Right hindlimb (tissue), 1 donor: ENCODE measurements at places on chromosomes 5 and 9.

GRCh38 chr5:151030056-151030336 lies 9.6 kb downstream of the GPX3 start:
- no peak for DNase-seq

DNA sequence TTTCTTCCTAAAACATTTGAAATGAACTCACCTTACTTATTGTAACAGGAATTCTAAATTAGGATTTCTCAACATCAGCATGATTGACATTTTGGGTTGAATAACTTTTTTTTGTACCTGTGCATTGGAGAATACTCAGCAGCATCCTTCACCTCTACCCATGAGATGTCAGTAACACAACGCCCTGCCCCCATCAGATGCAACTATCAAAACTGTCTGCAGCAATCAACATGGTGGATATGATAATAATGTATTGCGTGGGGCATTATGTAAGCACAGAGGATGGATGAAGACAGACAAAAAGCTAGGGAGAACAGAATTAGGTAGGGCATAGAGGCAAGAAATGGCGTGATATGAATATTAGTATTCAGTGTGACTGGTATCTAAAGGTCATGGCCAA lies 94.1 kb downstream of the PLK2 start:
- DNase-seq = no peak

GRCh38 chr5:44331471-44332050 lies 57.7 kb downstream of the FGF10 start:
- DNase-seq = no peak

- no peak for DNase-seq
Measured at GRCh38 chr5:68683632-68684036, 410.2 kb upstream of the SLC30A5 start.

GRCh38 chr5:147727200-147727599 lies 55.3 kb downstream of the JAKMIP2 start:
- no peak for DNase-seq

DNA sequence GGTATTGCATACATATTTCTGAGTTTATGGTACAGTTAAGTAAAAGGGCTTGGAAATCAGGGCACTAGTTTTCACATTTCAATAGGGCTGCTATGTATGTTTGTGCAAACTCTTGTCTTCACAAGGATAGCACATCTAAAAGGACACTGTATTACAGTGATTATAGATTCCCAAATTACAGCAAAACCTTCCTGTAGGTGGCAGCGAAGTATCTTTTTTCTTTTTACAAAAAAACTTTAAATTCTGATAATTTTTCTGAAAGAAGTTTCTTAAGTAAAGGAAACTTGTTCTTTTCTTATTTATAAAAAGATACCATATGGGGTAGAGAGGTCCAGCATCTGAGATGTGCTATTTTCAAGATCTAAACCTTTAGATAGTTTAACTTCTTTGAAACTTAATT lies 337.8 kb downstream of the PTPRD start:
- DNase-seq = no peak

GRCh38 chr9:107142430-107142829 lies 140.6 kb upstream of the RAD23B start:
- DNase-seq = no peak

GRCh38 chr9:128370367-128370751 lies 815 bp upstream of the URM1 start:
- DNase-seq = no peak

- no peak for DNase-seq
Measured at GRCh38 chr5:124843596-124843899, 97.1 kb upstream of the ZNF608 start.

DNA sequence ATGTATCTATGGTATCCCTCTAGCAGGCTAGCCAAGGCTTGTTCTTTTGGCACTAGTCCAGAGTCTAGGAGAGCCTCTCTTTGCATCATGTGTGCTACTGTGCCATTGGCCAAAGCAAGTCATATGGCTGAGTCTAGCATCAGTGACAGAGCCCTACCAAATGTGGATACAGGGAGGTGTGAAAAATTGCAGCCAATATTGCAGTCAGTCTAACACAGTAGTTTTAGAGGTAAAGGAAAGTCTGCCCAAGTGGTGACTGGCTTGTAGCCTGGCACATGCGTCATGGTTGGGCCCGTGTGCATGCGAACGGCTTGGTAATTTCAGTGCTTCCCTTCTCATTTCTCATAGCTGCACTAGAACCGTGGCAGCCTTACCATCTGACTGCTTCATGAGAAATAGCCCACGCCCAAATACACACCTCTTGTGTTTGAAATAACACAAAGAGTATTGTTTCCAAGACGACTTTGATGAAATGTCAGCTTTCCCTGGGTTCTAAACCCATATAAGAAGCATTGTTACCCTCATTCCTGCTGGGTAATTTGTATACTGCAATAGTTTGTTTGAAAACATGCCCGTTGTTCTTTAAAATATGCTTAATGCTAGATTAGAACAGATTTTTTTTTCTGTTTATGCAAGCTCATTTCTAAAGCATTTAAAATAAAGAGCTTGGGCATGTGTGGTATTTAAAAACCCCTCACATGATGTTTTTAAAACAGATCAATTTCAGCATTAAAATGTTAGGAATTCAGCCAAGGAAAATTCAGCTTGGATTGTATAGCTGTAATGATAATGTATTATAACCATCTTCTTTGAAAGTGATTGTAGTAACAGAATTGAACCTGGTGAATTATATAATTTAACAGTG lies 113.2 kb downstream of the TLE4 start:
- no peak for DNase-seq

DNA sequence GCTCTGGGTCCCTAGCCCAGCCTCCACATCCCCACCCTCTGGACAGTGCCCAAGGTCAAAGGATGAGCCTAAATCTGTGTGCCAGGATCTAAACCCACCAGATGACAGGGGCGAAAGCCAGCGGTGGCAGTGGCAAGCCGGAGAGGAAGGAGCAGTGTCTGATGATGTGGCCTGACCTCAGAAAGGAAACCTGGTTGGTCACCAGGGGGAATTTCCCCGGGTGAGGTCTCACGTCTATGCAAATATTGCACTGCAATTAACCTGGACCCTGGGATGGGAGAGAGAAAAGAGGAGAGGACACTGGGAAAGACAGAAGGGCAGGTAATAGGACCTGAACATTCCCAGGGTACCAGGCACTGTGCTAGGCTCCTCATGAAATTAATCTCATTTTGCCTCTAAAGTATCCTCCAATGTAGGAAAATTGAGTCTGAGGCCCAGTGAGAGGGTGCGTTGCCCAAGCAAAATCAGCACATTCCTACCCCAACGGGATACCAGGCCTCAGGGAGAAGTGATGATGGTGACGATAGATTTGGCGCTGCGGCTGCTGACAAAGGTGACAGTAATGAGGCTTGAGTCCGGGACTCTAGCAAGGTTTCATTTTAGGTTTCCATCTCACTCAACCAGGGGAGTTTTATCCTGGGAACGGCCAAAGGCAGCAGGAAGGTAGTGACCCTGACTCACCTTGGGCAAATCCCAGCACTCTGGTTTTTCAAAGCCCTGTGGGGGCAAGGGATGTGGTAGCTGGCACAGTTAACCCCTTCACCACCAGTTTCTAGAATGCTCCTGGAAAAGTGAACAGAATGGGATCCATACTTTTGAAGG lies 13.4 kb upstream of the TNIP1 start:
- no peak for DNase-seq

DNA sequence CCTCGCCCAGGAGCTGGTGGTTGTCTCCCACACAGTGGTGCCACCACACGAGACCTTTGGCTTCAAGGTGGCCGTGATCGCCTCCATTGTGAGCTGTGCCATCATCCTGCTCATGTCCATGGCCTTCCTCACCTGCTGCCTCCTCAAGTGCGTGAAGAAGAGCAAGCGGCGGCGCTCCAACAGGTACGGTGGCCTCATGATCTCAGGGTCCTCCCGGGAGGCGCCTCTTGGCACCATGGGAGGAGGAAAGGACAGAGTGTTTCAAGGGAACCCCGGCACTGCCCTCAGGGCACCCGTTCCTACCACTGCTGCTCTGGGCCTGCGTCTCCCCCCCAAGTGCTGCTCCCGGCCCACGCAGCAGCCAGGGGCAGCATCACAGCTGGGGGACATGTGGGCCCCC lies 18.2 kb upstream of the CARD19 start:
- DNase-seq = peak; percentile 11

- DNase-seq = peak; percentile 77
Measured at GRCh38 chr5:56481428-56482357, 248.6 kb upstream of the ANKRD55 start.

- DNase-seq = no peak
Measured at GRCh38 chr5:169051351-169051750, 249.6 kb downstream of the SLIT3 start.

DNA sequence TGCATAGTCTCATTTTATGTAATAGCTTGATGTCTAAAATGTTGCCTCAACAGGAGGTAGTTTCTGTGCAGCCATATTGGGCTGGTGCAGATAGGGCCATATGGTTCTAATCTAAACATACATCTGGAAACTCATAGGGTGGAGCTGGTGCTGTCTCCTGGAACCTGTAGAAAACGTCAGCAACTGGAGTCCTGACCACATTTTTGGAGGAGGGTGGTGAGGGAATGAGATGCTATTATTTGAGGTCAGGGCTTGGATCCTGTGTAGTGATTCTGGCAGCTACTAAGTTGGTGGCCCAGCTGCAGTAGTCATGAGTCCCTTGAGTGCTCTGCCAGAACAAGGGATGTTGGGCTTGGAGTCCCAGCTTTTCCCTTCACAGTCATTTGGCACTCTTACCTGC lies 14.1 kb downstream of the MAN2A1 start:
- no peak for DNase-seq

DNA sequence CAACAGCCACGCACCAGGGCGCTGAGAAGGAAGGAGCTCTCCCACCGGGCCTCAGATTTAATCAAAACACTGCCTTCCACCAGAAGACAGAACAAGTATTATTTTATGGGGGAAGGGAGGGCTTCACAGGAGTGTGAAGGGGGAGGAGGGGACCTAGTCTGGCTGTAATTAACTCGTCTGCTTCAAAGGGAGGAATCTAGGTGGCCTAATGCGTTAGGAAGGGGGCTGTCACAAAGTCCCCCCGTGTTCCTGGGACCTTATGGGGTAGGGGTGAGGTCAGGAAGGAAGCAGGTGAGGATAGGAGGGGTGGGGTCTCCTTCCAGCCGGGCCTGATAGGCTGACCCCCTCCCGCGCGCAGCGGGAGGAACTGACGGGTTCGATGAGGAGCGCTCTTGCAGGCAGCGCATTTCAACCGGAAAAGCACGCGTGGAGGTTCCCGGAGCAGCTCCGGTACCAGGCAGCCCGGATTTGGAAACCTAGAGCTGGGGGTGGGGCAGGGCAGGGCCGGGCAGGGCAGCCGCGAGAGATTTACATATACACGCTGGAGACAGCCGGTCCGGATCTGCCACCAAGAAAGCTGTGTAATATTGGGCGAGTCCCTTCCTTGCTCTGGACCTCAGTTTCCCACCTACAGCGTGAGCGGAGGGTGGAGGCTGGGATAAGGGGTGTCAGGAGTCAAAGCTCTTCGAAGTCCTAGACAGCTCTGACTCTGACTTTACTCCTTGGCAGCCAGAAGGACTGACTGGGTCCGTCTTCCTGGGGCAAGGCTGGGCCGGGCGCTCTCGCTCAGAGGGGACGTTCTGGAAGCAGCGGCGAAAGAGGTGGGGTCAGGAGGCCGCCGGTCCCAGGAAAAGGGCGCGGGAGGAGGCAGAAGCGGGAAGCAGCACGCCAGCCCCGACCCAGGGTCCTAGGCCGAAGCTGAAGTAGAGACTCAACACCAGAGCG lies 1.8 kb downstream of the SHB start:
- peak; percentile 56 for DNase-seq

DNA sequence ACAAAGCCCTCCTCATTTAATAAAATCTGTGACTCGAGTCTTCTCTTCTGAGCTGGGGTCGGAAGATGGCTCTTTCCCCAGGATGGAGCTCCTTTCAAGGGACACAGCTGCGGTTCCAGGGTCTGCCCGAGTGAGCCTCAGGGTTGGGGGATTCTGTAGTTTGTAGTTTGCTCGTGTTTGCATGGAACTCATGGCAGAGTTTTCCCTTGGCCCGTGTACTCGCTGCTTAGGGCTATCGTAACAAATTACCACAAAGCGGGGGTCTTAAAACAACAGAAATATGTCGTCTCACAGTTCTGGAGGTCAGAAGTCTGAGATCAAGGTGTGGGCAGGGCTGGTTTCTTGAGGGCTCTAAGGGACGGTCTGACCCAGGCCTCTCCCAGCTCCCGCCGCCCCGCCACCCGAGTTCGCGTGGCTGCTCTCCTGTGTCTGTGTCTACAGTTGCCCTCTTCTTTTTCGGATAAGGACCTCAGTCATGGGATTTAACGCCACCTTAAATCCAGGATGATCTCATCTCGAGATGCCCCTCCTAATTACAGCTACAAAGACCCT lies 13.9 kb upstream of the LPCAT1 start:
- DNase-seq = no peak

DNA sequence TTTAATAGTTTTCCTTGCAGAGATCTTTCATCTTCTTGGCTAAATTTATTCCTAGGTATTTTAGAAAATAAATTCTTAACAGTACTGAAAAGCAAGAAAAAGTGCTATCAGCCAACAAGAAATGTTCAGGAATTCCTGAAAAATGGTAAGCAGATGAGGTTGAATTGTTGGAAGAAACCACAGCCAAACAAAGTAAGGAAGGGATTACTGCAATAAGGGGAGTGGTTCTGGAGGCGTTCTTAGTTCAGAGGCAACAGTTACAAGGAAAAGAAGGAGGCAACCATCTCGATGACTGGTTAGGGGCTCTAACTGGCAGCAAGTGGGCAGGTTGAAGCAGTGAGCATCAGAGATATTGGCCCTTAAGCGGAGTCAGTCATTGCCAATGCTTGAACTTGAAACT lies 12.8 kb upstream of the OR13J1 start:
- no peak for DNase-seq

GRCh38 chr5:75648712-75649111 lies 37.5 kb downstream of the ANKDD1B start:
- no peak for DNase-seq

DNA sequence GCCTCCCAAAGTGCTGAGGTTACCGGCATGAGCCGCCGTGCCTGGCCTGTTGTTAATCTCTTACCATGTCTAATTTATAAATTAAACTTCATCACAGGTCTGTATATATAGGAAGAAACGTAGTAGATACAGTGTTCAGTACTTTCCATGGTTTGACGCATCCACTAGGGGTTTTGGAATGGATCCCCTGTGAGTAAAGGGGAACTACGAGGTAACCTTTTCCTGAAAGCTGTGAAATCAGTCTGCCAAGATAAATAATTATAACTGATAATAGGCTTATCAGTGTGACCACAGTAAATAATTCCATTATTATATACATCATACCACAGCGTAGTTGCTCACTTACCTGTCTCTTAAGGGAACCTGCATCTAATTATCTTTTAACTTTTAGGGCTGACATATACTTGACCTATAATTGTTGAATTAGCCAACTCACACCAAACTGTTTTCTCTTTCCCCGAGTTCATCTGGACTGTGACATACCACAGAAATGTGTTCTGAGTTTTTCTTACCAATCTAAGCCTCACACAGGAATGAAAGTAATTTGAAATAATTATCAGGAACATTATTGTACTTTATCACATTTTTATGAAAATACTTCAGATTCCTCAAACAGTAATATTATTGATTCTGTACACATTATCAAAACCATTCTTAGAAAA lies 42.9 kb downstream of the DAPK1 start:
- DNase-seq = no peak

GRCh38 chr9:68489646-68490045 lies 51.0 kb downstream of the TMEM252 start:
- no peak for DNase-seq
